ENCODE measurements at places on chromosomes 7 and 10.

DNA sequence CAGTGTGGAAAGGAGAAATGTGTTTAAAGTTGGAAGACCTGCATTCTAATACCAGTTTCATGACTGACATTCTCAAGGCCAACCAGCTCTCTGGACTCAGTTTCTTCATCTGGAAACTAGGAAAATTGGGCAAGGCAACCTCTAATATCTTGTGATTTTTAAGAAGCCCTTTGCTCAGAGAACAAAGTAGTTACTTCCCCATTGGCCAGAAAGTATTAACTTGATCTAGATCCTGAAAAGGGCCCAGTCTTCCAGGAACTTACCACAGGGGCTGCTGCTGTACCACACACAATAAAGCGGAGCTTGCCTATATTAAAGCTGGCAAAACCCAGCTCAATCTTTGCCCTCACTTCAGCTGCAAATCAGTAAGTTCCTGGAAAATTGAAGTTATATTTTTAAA, 155.6 kb upstream of the ADO start:
- no peak for DNase-seq

GRCh38 chr7:143505838-143506237, 28.2 kb downstream of the TAS2R41 start:
- DNase-seq = no peak

DNA sequence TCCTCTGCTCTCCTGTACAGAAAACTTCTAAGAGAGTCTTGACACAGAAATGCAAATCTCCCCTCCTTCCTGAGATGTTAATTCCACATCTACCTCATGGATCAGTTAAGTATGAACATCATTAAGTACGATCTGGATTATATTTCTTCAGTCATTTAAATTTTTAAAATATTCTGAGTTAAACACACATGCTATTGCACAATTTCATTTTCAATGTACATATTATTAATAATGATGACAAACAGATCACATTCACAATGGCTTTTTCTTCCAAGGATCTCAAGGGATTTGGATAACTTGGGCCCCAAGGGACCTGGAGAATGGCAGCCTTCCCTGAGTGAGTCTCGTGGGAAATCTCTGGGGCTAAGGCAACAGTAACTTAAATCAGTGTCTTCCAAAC, 16.2 kb downstream of the BEND7 start:
- DNase-seq = no peak

GRCh38 chr7:93164766-93165165, 16.6 kb upstream of the SAMD9L start:
- no peak for DNase-seq

GRCh38 chr7:75977743-75978142, 16.7 kb downstream of the TMEM120A start:
- no peak for DNase-seq

DNA sequence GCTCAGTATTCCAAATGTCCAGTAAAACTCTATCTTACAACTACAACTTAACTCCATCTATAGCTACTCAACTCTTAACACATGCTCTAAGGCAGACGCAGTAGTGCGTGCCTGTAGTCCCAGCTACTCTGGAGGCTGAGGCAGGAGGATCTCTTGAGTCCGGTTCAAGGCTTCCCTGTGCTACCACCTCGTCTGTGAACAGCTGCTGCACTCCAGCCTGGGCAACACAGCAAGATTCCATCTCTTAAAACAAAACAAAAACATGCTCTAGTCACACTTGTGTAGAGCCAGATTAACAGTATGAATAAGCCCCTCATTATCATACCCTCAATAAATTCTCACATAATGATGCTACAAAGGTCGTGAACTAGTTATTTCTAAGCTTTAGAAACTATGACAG, 3.6 kb downstream of the BAZ1B start:
- DNase-seq = no peak

DNA sequence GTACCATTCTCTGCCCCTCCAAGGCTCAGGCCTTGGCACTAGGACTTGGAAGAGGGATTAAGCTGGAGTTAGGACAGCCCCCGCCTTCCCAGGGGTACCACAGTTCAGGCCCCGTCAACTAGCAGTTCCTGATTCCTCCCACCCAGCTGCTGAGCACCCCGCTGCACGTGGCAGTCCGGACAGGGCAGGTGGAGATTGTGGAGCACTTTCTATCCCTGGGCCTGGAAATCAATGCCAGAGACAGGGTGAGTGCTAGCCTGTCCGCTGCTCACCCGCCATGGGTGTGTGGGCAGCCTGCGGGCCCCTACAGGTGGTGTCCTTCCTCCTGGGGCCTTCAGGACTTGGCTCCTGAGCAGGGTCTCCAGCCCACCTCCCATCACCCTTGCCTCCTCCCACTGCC, 2.0 kb upstream of the HOGA1 start:
- DNase-seq = no peak

DNA sequence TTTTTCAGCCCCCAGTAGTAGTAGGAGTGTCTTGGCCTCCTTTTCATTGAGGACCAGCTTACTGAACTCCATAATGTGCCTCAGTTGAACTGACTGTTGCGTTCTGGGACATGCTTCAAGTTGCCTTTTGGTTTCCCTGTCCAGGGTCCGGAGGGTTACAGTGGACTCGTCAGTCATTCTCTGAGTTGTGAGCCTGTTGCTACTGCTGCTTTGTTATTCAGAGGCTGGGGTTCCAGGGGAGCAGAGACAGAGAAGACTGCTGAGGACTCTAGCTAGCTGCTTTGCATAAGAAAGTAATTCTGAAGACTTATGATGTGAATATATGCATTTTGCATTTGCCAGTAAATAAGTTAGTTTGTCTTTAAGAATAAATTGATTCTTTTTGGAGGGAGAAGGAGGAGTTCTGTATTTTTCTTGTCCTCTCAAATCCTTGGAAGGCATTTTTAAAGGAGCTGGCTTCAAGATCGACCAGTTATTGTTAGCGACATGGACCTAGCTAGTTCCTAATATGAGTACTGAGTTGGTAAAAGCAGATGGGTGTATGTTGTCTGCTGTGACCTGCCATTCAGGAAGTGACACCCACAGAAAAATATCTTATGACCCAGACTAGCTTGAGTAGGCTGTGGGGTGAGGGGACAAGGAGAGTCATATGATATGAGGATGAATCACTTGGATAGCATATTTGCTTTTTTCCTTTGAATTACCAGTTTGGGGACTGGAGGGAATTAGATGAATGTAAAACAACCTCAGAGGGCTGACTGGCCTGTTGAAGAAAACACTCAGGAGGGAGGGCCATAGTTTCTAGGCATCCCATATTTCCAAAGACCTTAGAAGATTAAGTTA, 8.3 kb downstream of the PI4K2A start:
- peak; percentile 75 for DNase-seq

GRCh38 chr7:28207486-28208158, 27.0 kb upstream of the JAZF1 start:
- peak; percentile 20 for DNase-seq
